Immature natural killer cell (primary cell): ENCODE measurements at places on chromosomes 1 and 21.

GRCh38 chr1:155254714-155255242, 505 bp downstream of the ENTREP3 start:
- no peak for DNase-seq

GRCh38 chr1:145750426-145750825, 31.1 kb downstream of the CD160 start:
- no peak for DNase-seq

DNA sequence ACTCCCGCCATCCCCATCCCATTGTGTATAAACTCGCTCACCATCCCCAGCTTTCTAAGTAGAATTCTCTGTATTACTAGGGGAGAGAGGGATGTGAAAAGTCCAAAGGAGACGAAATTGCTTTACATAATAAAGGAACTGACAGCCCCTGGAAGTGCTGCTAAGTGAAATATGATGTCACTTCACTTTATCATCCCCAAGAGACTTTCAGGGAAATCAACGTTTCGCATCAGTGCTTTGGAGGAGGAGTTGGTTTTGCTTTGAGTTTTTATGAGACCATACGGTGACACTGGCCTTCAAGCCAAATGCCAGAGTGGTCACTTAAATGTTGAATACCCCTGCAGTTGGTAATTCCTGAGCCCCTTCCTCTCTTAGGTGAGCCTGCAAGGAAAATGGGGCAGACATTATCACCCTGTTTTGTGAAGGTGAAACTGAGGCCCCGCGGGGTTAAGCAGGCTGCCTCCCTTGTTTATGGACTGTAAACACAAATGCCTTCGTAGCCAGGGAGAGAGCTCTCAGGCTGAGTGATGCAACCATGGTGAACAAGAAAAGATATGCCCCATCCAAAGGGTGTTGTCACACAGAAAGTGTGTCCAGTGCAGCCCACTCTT, 58.4 kb upstream of the KAZN start:
- no peak for DNase-seq

- no peak for DNase-seq
These were observed 86.7 kb downstream of the PROX1 start for GRCh38 chr1:214074477-214074876.

- DNase-seq = no peak
These were observed 53.9 kb downstream of the YARS1 start for GRCh38 chr1:32763221-32763620.

DNA sequence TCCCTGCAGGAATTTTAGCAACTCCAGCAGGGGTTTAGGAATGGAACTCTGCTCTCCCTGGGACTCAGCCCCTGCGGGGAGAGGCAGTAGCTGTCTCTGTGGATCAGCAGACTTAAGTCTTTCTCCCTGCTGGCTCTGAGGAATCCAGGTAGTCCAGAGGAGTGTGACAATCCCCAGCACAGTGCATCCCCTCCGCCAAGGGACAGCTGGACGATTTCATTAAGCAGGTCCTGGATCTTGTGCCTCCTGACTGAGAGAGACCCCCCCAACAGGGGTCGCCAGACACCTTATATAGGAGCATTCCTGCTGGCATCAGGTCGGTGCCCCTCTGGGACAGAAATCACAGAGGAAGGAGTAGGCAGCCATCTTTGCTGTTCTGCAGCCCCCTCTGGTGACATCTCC, 30.6 kb downstream of the AKT3 start:
- DNase-seq = no peak

DNA sequence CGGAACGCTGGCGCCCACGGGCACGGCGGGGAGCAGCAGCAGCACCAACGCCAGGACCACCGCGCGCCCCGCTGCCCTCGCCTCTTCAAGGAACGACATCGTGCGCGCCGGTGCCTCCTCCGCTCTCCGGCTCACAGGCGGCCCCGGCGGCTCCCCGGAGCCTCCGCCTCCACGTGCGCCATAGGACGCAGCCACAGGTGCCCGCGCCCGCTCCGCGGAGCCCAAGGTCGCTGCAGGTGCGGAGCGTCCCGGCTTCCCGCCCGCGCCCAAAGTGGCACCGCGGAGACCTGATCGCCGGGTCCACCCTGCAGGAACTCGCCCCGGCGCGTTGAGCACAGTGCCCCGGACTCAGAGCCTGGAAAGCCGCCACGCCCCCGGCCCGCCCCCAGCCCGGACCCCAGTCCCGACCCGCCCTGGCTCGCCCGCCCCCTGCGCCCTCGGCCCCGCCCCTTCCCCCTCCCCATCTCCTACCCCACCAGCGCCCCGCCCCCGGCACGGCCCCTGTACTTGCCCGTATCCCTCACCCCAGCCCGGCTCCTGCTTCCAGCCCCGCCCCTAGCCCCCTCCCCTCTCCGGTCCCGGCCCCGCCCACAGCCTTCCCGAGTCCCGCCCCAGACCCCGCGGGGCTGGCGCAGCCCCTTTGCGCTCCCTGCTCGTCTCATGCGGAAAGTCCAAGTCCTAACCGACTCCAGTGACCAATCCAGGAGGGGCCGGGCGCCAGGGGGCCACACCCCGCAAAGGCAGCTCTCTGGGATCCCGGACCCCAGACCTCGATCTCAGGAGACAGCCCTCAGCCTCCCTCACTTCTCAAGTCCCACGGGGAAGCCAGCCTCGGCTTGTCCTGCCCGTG, at the start of gene MEGF6:
TSS of gene MEGF6 (minus strand) at position 339 of the 850 bp plus-strand sequence. CDS start at position 99, 240 bp downstream.
- no peak for DNase-seq

- DNase-seq = no peak
These were observed 41.6 kb upstream of the PPIAL4F start for GRCh38 chr1:144551107-144551542.

DNA sequence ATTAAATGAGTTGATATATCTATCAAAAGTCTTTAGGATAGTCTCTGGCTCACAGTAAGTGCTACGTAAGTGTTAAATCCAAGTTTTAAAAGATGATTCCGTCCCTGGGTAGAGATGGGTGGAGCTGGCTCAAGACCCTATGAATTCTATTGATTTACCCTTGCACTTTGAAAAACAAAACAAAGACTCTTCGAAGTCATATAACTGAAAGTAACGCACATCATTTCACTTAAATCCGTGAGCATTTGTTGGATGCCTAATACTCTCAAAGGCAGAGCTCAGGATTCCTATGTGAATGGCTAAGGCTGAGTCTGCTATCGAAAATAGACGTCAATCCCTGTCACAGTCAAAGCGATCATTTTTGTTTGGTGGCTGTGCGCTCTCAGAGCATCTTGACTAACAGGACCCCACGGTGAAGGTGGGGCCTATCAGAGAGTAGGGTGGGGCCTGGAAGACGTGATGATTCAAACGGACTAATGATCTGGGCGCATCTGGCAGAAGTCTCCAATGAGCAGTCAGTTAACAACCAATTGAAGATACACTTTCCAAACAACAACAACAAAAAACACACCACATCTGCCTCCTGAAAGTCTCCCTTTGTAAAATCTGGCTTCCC, 1.2 kb upstream of the NUCKS1 start:
- no peak for DNase-seq

GRCh38 chr21:33302055-33302454, 22.7 kb upstream of the IFNAR1 start:
- DNase-seq = no peak

DNA sequence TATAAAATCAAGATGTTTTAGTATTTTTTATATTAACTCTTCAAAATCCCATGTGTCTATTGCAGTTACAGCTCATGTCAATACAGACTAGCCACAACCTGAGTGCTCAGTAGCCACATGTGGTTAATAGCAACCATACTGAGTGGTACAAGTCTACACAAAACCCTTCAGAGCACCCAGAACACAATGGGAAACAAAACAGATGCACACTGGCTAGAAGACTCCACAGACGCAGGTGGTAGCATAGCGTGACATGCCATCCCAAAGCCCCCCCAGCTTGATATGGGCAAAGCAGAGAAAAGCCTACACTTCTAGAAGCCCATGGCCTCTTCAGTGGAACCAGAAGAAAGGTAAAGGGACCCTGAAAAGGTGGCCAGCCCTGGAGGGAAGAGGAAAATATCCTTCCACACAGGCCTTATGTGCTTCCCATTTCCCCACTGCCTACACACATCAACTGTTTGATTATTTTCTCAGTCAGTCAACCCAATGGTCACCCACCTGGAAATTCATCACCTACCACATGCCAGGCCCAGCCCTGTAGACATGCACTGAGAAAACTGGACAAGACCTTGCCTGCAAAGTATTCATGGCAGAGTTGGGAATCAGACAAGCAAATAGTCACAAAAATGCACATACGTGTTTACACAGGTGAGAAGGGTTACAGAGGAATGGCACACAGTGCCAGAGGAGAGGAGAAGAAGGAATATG, 175.0 kb downstream of the VAV3 start:
- no peak for DNase-seq

DNA sequence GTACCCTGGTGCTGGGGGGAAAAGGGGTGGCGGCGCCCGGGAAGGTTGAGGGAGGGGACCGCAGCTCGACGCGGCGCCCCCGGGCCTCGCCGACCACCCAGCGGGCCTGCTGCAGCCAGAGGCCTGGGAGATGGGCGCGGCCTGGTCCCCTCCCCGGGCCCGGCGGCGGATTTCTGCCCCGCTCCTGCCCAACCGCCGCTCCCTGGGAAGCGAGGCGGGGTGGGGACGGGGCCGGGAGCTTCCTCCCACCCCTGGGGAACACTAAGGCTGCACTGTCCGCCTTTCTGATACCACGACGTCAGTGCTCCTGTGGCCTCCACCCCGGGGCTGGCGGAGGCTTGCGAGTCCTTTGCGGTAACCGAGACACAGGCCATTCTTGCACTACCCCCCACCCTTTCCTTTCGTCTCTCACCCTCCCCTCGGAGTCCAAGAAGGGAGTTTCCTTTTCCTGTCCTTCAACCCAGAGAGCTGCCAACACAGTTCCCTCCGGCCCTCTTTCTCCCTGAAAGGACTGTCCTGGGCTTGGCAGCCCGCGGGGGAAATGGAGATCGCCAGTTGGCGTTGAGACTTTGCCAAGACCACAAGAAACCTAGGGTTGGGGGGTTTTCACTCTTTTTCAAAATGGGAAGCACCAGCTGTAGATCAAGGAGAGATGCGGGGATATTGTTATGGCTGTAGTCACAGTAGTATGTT, 742 bp downstream of the SH3GLB1 start:
- peak; percentile 72 for DNase-seq

GRCh38 chr1:231431665-231432415, 9.8 kb upstream of the EGLN1 start:
- DNase-seq = no peak

DNA sequence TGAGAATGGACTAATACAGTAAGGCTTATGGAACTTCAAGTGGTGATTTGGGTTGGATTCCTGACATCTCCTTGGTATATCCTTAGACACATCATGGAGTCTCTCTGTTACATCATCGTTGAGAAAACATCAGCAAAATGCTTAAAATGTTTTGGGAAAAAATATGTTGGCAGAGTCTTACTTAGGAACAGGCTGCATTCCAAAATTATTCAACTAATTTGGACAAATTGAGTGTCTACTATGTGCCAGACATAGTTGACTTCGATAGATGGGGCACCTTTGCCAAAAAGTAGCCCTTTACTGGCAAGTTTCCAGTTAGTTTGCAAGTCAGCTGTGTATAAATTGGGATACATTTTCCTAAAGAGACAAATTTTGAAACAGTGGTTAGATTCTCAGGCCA, 253.4 kb upstream of the ST6GALNAC5 start:
- no peak for DNase-seq

DNA sequence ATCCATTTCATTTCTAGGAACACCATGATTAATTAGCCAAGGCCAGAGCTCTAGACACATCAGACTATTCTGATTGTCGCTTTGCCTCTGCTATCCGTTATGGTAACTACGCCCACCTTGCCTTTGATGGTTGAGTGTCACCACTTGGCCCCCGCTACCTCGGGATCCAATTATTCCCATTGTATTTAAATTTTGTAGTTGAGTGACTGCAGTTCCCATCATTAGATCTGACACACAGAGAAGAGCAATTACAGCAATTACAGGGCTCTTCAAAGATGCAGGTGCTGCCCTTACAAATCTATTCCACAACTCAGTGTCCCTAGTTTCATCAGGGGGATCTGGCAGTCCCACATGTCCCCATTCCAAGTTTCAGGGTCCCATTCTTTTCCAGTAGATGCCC, 44.9 kb upstream of the ABCA4 start:
- no peak for DNase-seq

GRCh38 chr1:232179896-232180778, 449.8 kb downstream of the SIPA1L2 start:
- DNase-seq = no peak

GRCh38 chr1:177960939-177961622, 8.8 kb downstream of the SEC16B start:
- no peak for DNase-seq

DNA sequence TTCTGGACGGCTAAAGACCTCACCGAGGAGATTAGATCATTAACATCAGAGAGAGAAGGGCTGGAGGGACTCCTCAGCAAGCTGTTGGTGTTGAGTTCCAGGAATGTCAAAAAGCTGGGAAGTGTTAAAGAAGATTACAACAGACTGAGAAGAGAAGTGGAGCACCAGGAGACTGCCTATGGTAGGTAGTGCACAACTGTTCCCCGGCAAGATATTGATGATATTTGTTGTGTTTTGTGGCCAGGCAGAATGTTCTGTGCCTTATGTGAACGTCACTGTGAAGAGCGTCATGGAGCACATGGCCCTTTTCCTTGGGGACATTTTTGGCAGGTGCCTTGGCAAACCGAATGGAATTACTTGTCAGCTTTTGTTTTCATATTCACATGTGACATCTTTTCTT, 191.7 kb downstream of the DISC1 start:
- DNase-seq = no peak

GRCh38 chr1:154567386-154568156, at the start of gene CHRNB2:
CHRNB2 (plus strand) TSS chr1:154567778; CDS start chr1:154568045, 267 bp downstream.
- peak; percentile 68 for DNase-seq

- DNase-seq = no peak
These were observed 189.1 kb downstream of the RASAL2 start for GRCh38 chr1:178282949-178283367.

- DNase-seq = no peak
These were observed 112.9 kb downstream of the LRRC40 start for GRCh38 chr1:70092526-70092925.

GRCh38 chr1:198903203-198903602, 264.4 kb downstream of the PTPRC start:
- DNase-seq = no peak

DNA sequence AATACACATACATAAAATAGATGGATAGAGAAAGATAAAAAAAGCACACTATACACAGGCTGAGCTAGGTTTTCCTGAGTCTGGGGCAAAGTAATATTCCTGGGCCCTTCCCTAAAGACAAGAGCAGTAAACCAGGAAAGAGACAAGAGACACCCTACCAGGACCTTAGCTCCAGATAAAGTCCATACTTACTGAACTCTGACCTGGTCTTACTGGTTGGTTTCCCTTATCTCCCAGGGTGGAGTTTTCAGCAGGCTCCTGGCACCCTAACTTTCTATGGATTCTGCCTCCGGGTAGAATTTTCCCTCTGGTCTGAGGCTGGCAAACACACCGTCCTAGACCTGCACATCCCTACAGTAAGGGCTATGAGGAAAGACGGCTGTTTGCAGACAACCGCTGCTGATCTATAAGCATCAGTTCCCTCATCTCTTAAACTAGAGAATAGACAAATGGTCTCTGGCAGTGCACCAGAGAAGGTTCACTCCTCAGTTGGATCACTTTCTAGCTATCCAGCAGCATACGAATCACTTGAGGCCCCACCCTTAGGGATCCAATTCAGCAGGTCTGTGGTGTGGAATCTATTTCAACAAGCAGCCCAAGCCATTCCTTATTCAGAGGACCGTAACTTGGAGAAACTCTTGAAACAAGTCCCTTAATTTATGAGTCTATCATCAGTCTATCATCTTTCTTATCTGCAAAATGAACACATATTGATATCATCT, 52.0 kb downstream of the ARHGEF11 start:
- no peak for DNase-seq

- DNase-seq = no peak
These were observed 167.8 kb downstream of the ETS2 start for GRCh38 chr21:38973552-38973951.
